ENCODE measurements at places on chromosomes 2 and 18.

DNA sequence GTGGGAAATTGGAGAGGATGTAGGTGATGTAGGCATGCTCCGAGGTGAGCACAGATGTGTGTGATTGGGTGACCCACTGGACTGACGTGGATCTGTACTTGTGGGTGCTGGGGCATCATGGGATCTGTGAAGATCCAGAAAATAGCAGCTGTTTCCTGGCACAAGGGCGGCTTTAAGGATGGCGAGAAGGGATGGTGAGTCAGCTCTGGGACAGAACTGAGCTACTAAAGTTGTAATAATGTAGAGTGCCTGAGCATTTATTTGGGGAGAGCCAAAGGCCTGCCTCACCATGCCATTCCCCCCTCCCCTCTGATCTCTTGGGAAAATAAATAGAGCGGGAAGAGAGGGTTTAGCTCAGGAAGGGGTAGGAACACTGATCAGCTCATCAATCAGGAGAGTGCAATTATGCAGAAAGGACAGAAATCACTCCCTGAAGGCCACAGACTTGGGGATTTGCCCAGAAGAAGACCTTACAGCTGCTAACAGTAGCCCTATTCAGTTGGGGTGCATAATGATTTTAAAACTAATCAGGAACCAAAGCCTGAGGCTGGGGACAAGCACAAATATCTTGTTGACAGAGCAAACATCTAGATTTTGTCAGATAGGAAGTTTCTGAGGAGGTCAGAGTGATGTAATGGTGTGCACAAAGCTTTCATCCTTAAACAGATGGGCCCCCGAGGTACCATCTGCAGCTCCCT lies 30.3 kb downstream of the TANC1 start:
- DNase-seq, result no peak

DNA sequence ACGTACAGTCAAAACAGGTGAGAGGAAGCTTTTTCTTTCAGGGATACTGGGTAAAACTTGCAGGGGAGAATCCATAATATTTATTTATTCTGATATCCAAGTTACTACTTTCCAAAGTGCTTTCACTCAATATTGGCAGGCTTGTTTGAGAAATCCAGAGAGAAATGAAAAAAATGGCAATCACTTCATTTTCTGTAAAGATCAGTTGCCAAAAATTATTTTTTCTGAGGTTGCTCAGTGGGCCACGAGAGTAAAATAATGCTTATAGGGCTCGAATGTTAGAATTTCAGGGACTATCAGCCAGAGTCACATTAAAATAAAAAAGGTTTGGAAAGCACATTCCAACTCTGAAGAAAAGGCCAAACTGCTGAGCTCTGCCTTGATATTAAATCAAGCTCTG lies 324.6 kb upstream of the RND3 start:
- no peak for DNase-seq

DNA sequence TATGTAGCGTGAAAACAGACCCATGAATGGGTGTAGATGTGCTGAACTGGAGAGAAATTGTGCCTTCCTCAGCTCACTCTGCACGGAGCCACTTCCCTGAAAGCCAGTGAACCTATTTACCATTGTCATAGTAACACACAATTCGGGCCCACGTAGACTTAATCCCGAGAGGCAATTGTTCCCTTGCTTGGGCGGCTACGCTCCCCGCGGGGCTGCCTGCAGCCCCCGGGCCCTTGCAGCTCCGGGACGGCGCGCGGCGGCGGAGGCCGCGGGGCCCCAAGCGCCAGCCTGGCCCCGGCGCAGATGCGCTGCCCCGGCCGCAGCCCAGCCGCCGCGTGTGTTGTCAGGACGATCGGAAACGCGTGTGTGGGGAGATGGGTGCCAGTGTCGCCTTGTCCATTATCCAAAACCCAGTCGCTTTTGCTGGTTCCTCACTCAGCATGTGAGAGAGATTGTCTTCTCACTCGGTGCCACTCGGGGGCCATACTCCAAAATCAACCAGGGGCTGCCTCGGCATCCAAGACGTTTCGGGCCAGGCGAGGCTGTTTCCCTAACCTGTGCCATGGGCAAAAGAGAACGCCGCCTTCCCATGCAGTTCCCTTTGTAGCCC lies 17.9 kb upstream of the LRRTM1 start:
- DNase-seq, result no peak

DNA sequence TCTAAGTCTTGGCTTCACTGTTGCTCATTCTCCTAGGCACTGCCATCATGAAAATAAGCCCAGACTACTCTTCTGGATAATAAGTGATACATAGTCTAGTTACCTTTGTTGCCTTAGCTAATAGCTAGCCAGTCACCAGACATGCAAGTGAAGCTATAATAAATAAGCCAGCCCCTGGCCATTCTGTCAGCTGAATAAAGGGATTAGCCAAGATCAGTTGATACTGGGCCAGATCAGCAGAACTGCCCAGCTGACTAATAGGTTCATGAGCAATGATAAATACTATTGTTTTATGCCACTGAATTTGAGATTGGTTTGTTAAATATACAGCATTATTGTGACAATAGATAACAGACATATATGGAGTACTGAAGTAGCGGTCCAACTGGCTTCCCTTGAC lies 8.0 kb upstream of the C2orf69 start:
- DNase-seq, result no peak

DNA sequence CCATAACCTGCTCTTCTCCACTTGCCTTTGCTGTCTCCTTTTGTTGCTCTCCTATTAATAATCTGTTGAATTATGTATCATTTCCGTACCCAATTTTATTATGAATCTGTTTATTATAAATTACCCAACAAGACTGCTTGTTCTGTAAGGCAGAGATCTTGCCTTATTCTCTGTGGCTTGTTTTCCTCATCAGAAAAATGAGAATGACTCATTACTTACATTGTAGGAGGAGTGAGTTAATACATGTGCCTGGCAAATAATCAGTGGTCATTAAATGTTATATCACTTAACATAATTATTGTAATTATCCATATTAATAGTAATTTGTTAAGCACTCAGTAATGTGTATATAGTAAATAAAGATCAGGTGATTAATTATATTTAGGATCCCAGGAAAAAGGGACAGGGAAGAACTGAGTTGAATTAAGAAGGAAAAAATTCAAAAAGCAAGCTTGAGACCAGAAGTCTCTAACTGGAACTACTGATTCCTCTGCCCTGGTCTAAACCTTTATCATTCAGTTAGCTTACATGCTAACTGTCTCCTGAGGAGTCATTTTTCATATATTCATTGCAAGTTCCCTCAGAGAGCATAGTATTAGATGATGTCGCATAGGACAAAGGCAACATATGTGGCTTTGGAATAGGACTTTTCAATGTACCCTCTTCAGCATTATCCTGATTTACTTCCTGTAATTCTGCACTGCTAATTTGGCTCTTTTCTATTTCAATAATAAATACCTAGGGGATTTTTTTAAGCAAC lies 335.7 kb downstream of the GALNT13 start:
- DNase-seq, result no peak

All from K562 (cell line).